ENCODE measurements at places on chromosomes 7 and 10.

DNA sequence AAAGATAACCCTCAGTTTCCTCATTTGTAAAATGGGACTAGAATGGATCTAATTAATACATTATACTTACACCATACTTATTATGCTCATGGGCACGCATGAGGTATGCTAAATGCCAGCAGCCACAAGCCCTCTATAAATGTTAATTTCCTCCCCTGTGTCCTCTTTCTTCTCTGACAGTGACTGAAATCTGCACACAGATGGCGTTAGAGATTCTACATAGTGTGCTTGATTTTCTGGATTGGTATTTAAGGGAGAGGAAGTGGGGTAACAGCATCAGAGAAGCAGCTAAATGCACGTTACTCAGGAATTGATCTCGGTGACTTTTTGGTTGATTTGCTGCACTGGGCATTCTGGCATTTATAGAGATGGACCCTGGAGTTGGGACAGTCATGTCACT is 568.5 kb downstream of the CALN1 start:
- no peak for DNase-seq

- DNase-seq, result no peak
Measured at GRCh38 chr10:33039181-33039580, 81.2 kb upstream of the ITGB1 start.

GRCh38 chr10:95384011-95384704 is 93.4 kb upstream of the PDLIM1 start:
- DNase-seq, result no peak

GRCh38 chr7:86445285-86445684 is 198.4 kb upstream of the GRM3 start:
- DNase-seq, result no peak

DNA sequence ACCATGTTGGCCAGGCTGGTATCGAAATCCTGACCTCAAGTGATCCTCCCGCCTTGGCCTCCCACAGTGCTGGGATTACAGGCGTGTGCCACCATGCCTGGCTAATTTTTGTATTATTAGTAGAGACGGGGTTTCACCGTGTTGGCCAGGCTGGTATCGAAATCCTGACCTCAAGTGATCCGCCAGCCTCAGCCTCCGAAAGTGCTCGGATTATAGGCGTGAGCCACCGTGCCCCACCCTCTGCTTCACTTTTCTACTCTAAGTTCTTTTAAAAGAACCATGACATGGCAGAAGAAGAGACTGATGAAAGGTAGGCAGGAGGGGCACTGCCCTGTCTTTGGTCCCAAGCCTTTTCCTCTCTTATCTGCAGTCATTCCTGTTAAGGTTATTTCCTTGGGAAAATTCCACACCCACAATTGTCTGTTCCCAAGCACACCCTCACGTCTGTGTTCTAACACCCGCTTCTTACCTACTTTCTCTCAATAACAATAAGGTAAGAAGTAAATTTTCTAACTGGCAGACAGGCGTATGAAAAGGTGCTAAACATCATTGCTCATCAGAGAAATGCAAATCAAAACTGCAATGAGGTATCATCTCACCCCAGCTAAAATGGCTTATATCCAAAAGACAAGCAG is 291.7 kb downstream of the DPP6 start:
- DNase-seq, result no peak

- DNase-seq, result peak; percentile 51
Measured at GRCh38 chr10:113865901-113866300, 11.4 kb downstream of the NHLRC2 start.

- no peak for DNase-seq
Measured at GRCh38 chr7:150978126-150978789, at the start of gene KCNH2. Gene KCNH2, minus strand, starts transcription at chr7:150978321. Its CDS starts 408 bp downstream, at chr7:150977913.

DNA sequence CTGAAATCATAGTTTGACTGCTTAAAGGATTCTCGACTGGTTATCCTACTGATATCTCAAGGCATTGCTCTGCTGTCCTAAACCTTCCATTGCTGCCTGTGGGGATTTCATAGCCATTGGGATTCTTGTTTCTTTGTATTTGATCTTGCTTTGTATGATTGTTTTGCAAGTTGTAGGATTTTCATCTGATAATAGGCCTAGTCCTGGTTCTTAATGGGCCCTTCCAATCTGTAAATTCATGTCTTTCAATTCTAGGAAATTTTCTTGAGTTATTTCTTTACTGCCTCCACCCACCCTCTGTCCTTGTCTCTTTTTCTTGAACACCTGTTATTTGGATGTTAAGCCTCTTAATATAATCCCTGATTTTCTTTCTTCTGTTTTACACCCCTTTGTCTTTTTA is 72.2 kb downstream of the LANCL2 start:
- no peak for DNase-seq

GRCh38 chr7:147659036-147659995 is 931.2 kb upstream of the C7orf33 start:
- DNase-seq, result no peak

GRCh38 chr7:129906700-129907099 is 46.1 kb downstream of the UBE2H start:
- DNase-seq, result no peak

GRCh38 chr7:154857728-154858681 is 144.9 kb downstream of the PAXIP1 start:
- no peak for DNase-seq

- DNase-seq, result no peak
Measured at GRCh38 chr7:128875523-128875948, 12.9 kb downstream of the ATP6V1F start.

Measured in CD14-positive monocyte (primary cell).